Right hindlimb (tissue), 1 donor: ENCODE measurements at places on chromosomes 7 and 10.

DNA sequence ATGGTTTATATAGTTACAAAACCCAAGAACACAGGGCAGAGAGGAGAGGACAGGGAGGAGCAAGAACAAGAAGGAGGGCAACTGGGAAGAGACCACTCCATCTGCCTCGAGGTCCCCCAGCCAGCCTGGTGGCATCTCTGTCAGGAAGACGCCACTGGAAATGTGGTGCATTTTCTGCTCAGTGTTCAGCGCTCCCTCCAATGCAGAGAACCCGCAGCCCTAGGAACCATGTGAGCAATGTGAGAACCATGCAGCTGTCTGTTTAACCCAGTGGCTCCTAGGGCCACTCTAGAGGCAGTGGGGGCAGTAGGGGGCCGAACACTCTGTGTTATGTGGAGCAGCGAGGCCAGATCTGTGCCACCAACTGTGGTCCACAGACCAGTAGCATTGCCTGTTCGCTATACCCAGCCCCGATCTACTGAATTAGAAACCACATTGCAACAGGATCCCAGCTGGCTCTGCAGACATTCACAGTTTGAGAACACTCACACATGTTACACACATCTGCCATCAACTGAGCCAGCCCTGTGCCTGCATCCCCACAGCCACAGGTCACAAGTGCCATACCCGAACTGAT is 110.2 kb downstream of the CPXM2 start:
- no peak for DNase-seq

- DNase-seq: no peak
Measured at GRCh38 chr7:17304926-17305325, 6.5 kb downstream of the AHR start.

- no peak for DNase-seq
Measured at GRCh38 chr10:73493781-73494180, 2.0 kb downstream of the PPP3CB start.

- no peak for DNase-seq
Measured at GRCh38 chr10:69090685-69091084, 2.8 kb downstream of the SRGN start.

DNA sequence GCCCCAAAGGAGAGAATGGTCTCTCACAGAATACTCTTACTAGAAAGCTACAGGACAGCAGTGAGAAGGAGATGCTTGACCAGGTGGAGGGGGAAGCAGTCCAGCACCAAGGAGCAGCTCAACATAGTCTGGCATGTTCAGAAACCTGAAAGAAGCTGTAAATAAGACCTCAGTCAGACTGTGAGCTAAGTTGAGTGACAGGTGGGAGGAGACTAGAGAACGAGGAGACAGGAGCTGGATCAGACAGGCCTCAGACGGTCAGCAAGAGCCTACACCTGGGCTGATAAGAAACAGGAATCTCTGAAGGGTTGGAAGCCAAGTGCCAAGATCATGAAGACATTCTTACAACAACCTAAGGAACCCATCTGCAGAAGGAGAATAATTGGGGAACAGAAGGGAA is 54.5 kb downstream of the ELMO1 start:
- DNase-seq: no peak
